Glomerular endothelial cell (primary cell): ENCODE measurements at places on chromosomes 12 and 14. TPM values are rescaled to one million over a fixed set of nuclear protein-coding genes. Genes with fewer than 3 reads are reported as not detected.

DNA sequence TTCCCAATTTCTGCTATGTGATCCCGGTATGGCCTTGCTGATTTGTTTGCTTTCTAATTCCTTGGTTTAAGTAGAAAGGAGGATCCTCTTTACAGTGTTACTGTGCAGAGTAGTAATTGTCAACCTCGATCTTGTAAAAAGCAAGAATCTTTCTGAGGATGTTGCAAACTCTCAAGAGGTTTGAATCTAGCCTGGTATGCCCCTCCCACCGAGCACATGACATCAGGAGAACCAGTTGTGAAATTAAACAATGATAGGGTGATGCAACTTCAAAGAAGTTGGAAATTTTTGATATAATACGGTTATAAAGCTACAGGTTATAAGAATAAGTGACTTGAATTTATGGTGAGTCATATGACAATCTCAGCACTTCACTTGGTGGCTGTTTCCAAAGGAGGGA, 35.0 kb upstream of the FUT8 start:
- DNase-seq = no peak

GRCh38 chr14:30990770-30991169, 34.7 kb upstream of the AP4S1 start:
- DNase-seq = no peak

Gene RIMKLB
- 30.1 and 63.9 TPM in 2 replicates for total RNA-seq

- DNase-seq = no peak
Measured at GRCh38 chr14:102795060-102795925, 18.0 kb downstream of the TRAF3 start.

Gene TMEM19
- total RNA-seq = 13.0 and 21.0 TPM in 2 replicates

Gene ATP6V1D
- 85.3 and 106 TPM in 2 replicates for total RNA-seq

Gene RND1
- 4.7 and 14.9 TPM in 2 replicates for total RNA-seq

Gene AICDA
- not detected in 2 replicates for total RNA-seq

Gene IRAK4
- total RNA-seq = 12.3 and 16.4 TPM in 2 replicates

DNA sequence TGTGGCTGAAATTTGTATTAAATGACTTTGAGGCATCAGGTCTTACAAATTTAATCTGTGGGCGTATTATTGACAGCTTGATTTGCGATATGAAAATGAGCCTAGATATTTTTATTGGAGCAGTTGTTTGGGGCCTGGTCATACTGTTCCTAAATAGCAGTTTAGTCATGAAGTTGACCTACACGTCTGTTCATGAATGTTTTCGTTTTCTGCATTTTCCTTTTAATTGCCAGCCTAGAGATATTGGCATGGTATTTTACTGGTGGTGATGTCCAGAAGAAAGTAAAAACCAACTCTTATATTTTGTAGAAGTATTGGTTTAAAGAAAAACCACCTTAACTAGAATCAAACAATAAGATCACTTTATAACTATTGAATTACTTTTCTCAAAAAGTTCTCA, 1.8 kb downstream of the EML1 start:
- no peak for DNase-seq

GRCh38 chr12:91216871-91217270, 34.3 kb upstream of the DCN start:
- DNase-seq = no peak

Gene PTMS
- total RNA-seq = 240 and 281 TPM in 2 replicates

Gene HOXC4
- 0.10 and 0.47 TPM in 2 replicates for total RNA-seq

Gene MYO1H
- total RNA-seq = not detected in 2 replicates

DNA sequence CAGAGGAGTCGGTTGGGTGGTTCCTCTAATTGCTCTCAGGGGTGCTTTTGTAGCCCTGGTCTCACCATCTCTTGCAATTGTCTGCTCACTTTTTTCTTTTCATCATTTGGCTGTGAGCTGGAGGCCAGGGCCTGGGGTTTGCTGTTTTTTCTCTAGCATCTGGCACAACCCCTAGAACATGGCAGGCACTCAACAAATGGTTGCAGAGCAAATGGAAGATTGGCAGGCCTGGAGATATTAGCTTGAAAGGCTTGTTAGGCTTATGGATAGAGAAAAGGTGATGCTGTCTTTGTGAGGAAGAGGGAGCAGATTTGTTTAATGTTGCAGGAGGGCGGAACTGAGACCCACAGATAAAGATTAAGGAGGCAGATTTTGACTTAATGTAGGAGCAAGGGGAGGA, 47.0 kb downstream of the GALNT8 start:
- DNase-seq = no peak

Gene LYZ
- not detected in 2 replicates for total RNA-seq

DNA sequence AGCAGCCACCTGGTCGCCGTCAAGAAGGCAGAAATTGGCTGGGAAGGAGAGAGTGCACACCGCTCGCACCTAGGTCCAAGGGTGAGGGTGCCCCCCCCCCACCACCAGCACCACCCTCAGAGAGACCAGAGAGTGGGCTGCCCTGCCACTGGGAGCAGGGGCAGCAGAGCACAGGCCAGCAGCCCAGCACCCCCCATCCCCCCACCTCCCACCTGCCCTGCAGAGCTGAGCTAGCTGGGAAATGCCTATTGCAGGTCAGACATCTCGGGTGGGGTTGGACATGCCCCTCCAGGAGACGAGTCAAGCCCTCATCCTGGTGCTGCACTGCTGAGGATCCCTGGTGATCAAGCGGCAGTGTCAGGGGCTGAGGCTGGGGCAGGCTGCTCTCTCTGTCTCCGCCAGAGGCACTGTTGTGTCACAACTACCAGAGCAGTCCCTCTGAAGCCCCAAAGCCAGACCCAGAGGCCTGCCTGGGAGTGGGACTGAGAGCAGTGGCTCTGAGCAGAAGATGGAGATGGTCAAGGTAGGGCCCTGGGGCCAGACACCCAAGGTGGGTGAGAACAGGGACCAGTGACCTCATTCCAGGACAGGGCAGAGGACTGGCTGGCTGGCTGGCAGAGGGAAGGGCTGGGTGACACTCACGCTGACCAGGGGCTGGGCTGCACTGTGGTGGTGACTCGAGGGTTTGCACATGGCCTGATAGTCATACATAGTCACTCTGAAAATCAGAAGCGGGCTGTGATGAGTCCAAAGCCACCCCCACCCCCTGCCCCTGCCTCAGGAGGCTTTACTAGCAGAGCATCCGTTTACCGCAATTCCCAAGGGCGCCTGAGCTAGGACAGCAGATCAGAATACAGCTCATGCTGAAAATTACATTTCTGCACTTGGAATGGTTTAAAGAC, 19.7 kb upstream of the LRTM2 start:
- DNase-seq = no peak
